ENCODE measurements at places on chromosomes 11 and 22.

- DNase-seq, result no peak
Measured at GRCh38 chr22:37301144-37301830, 19.0 kb downstream of the CYTH4 start.

- DNase-seq, result peak; percentile 48
Measured at GRCh38 chr22:24503137-24503842, 8.2 kb downstream of the UPB1 start.

DNA sequence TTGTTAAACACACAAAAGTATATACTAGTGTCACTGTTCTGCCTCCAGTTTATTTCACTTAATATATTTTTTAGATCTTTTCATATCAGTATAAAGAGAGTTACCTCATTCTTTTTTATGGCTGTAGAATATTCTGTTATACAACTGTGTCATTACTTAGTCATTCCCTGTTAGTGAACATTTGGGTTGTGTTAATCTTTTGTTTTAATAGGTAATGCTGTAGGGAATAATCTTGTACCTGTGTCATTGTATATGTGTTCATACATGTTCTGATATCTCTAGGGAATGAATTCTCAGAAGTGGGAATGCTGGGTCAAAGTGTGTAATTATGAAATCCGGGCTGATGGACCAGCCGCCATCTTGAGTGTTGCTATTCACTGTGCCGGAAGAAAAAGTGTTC, 71.4 kb downstream of the SWAP70 start:
- DNase-seq, result no peak

GRCh38 chr11:110079726-110080125, 13.5 kb upstream of the ZC3H12C start:
- DNase-seq, result no peak

DNA sequence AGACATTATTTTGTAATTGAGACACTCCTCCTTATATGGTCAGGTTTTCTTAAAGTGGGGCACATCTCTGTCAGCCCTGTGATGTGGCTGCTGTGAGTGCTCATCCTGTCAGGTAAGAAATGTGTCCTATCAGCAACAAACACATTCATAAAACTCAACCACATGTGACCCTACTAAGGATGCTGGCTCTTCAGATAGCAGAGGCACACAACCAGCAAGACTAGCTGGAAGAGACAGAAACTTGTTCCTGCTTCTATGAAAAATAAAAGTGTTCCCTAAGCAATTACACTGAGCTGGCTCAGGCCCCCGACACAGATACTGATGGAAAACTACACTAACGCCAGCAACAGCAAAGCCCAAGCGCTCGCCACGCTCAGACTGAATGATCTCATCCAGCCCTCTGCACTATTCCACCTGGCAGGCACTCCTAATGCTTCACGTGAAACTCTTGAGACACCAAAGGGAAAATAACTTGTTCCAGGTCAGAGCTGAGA, 49.8 kb upstream of the CYP2D6 start:
- peak; percentile 9 for DNase-seq
